ENCODE measurements at places on chromosomes 6 and 20.

GRCh38 chr6:38877721-38878120 lies 162.6 kb downstream of the DNAH8 start:
- DNase-seq, result no peak

DNA sequence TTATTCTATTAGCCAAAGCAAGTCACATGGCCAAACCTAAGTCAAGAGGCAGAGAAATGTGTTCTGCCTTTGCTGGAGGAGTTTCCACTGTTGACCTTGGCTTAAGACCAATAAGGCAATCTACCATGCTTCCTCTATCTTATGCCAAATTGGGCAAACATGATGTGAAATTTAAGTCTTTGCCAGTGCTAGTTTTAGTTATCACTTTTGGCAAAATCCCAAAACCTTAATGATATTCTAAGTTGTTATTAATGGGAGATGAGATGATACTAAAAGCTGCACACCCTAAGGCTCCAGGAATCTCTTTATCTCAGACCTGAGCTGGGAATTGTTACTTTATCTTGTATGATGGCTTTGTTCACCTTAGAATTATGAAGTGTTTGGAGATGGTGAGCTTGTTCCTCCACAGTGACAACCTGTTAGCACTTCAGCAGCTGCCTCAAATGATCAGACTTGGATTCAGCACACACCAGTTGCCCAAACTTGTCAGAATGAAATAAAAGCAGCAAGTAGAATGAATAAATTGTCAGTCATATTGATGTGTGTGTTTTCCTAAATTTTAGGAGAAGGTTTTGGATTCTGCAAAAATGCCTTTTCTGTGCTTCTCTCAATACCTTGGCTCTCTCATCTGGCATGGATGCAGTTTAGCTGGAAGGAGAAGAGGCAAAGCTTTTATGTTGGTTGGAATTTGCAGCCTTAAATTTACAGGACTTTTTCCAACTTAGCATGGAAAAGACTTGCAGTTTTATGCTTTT lies 49.3 kb downstream of the RIN2 start:
- DNase-seq, result no peak

DNA sequence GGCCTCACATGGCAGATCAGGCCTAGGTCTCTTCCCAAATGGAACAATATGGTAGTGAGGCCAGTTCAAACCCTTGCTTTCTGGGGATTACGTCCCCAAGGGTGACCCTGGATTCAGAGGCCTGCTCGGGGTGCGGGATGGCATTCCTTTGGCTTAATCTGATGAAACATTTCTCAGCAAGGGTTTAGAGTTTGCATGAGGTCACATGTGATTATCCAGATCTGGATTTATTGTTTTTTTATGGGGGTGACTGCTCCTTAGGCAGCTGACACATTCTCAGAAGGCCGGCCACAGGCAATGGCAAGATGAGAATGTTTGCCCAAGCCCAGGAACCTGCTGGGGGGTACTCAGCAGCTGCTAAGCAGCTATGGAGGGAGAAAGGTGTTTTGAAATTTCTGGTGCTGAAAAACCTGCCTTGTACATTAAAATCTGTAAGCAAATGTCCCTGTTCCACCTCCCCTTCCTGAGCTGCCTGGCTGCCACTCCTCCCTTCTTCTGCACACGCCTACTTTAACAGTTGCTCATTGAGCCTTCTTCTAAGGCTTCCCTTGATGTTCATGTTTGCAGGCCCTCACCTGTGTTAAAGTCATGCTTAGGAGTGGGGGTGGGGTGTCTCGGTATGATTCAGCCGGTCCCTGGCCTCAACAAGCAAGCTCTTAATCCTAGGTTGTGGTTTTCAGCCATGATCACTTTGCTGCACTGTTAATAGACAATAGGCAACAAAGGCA lies 37.9 kb upstream of the FUCA2 start:
- DNase-seq, result no peak

DNA sequence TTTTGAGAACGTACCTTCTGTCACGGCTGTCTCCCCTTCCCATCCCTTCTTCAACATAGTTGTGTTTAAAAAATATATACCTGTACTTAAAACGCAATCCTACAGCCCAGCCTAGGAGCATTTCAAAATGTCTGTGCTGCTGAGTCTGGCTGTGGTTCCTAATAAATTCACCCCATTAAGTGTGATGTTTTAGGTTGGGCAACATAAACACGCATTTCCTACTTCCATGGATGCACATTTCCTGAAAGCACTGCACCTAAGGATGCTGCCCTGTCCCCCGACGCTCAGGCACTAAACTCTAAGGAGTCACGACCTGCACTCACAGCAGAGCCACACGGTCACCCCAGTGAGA lies 1.2 kb downstream of the REV3L start:
- DNase-seq, result no peak

DNA sequence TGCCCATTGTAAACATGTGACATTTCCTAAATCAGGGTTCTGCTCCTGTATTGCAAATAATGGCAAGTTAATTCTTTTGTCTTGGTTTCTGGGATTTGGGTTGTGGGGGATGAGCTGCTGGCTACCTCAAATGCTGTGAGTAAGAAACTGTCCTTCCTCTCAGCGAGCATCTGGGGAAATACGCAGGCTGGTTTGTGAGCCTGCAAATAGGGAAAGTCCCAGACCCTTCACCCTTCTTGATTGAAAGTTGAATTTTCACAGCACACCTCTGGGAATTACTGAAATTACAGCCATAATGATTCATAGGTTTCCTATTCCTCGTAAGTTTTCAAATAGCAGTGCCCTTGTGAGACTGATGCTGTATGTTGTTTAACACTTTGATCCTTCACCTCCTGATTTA lies 138.1 kb downstream of the TBXT start:
- DNase-seq, result no peak

All from urothelium cell line (cell line).